Fibroblast of lung (primary cell): ENCODE measurements at places on chromosomes 1 and 21. TPM values are rescaled to one million over a fixed set of nuclear protein-coding genes. Genes with fewer than 3 reads are reported as not detected.
A peak's percentile ranks its signal among the peaks of the same experiment; 100 is the strongest.

GRCh38 chr1:218624052-218624451 lies 278.9 kb downstream of the TGFB2 start:
- no peak for DNase-seq
- no peaks in the 10 kb centered on the region for H3K27me3 ChIP-seq
- no peak overlapping the region for H3K4me3 ChIP-seq

GRCh38 chr1:153945131-153945794 lies 1.3 kb downstream of the DENND4B start:
- peaks cover 15% of the 10 kb centered on the region for H3K36me3 ChIP-seq
- DNase-seq = peak; percentile 51
- H3K4me3 ChIP-seq = peak overlapping the region; percentile 82
- H3K27me3 ChIP-seq = no peaks in the 10 kb centered on the region

DNA sequence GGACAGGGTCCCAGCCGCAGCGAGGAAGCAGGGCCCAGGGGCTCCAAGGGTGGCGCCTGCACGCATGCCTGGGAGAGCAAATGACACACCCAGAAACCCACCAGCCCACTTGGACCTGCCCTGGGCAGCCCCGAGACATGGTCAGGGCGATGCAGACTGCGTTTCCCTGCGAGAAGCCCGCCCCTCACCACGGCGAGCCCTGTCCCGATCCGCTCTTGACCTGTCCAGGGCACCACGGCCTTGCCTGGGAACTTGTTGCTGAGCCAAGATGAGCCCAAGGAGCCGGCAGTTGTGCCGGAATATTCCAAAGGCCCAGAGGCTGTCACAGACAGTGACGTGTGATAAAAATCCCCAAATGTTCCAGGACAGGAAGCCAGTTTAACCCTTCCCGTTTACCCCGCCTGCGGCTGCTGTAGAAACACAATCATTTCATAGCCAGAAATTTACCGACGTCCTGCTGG lies 78.1 kb downstream of the SIK1 start:
- no peak for DNase-seq
- no peaks in the 10 kb centered on the region for H3K27me3 ChIP-seq
- no peaks in the 10 kb centered on the region for H3K4me1 ChIP-seq
- no peak overlapping the region for H3K4me3 ChIP-seq
- no peak overlapping the region for H3K27ac ChIP-seq

DNA sequence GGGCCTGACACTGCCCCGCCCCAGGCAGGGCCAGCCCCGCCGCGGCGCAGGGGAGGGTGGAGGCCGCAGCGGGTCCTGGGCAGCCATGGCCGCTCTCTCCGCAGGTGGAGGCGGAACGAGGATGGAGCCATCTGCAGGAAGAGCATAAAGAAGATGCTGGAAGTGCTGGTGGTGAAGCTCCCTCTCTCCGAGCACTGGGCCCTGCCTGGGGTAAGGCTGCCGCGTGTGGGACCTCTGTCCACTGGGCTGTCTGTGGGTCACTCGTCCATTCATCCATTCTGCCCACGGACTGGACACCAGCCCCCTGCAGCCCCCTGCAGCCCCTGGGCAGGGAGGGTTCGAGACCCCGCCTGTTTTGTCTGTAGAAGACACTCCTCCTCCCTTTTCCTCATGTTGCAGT lies 18.4 kb upstream of the LRRC3 start:
- H3K4me3 ChIP-seq = no peak overlapping the region
- H3K27me3 ChIP-seq = no peaks in the 10 kb centered on the region
- H3K4me1 ChIP-seq = no peaks in the 10 kb centered on the region
- H3K36me3 ChIP-seq = no peaks in the 10 kb centered on the region
- no peak for DNase-seq

GRCh38 chr1:47866601-47867437 lies 130.4 kb downstream of the TRABD2B start:
- H3K36me3 ChIP-seq = no peaks in the 10 kb centered on the region
- H3K27me3 ChIP-seq = no peaks in the 10 kb centered on the region
- H3K4me1 ChIP-seq = no peaks in the 10 kb centered on the region
- DNase-seq = no peak
- H3K4me3 ChIP-seq = no peak overlapping the region
- no peak overlapping the region for H3K27ac ChIP-seq

DNA sequence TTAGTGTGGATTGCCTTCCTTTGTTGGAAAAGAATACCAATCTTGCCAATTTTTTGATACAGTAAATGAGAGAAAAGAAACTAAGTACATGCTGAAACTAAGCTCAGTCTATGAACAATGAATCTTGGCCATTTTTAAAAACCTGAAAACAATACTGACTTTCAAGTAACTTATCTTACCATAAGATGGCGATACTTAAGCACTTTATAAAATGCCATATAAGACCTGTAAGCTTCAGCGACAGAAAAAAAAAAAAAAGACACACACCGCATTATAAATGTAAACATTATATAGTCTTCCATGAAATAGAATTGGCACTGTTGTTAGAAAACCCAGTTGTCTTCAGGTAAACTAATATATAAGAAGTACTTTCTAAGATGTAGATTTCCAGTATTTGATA lies 3.0 kb downstream of the OLFM3 start:
- no peak overlapping the region for H3K27ac ChIP-seq
- H3K4me3 ChIP-seq = no peak overlapping the region
- DNase-seq = no peak
- no peaks in the 10 kb centered on the region for H3K27me3 ChIP-seq

DNA sequence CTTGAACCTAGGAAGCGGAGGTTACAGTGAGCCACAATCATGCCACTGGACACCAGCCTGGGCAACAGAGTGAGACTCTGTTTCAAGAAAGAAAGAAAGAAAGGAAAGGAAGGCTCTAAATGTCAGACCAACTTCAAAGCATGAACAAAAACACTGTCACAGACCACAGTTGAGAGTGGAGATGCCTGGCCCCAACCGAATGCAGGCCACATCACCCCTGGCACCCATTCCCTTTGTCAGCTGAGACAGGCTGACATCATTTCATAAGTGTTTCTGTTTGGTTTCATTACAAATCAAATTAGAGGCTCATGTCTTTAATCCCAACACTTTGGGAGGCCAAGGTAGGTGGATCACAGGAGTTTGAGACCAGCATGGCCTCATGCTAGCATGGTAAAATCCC lies 28.6 kb upstream of the NADK start:
- H3K36me3 ChIP-seq = peaks cover 10% of the 10 kb centered on the region
- DNase-seq = no peak
- H3K27me3 ChIP-seq = no peaks in the 10 kb centered on the region
- H3K4me3 ChIP-seq = no peak overlapping the region

DNA sequence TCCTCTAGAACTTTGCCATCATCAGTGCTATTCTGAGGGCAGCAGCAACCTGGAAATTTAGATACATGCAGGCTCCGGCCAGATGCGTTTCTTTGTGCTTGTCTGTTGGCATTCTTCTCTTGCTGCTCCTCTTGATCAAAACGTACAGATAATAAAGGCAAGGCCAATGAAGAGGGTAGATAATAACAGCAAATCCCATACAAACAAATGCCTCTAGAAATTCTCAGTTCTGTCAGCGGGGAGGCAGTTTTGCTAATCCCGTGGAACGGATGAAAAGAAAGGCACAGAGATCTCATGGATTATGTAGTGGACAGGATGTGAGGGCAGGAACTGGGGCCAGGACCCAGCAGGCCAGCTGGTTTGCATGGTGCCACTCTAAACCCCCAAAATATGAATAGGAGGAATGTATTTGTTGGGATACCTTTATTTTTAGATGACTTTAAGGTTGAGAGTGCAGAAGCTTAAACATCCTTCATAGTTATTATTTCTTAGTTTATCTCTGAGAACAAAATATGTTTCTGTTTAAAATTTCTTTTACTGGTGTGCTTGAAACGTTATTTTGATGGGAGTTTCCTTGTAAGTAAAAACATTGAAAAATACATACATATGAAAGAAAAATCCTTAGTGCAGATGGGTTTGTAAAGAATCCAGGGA lies 1.5 kb downstream of the ITSN1 start:
- H3K4me3 ChIP-seq = peak overlapping the region; percentile 88
- peak overlapping the region; percentile 69 for H3K27ac ChIP-seq
- no peaks in the 10 kb centered on the region for H3K27me3 ChIP-seq
- H3K4me1 ChIP-seq = peaks cover 3% of the 10 kb centered on the region
- no peaks in the 10 kb centered on the region for H3K36me3 ChIP-seq
- DNase-seq = peak; percentile 33

- no peak overlapping the region for H3K27ac ChIP-seq
- no peak overlapping the region for H3K4me3 ChIP-seq
- H3K36me3 ChIP-seq = no peaks in the 10 kb centered on the region
- no peaks in the 10 kb centered on the region for H3K27me3 ChIP-seq
- no peak for DNase-seq
Observed at GRCh38 chr1:147581459-147581858, 40.2 kb downstream of the BCL9 start.

GPR3 gene
- 0.17 and 0.26 TPM in 2 replicates for total RNA-seq

GRCh38 chr1:117758444-117759316 lies 152.8 kb downstream of the TENT5C start:
- peaks cover 9% of the 10 kb centered on the region for H3K4me1 ChIP-seq
- peak; percentile 84 for DNase-seq
- peak overlapping the region; percentile 15 for H3K27ac ChIP-seq
- H3K4me3 ChIP-seq = peak overlapping the region; percentile 28

THEM4 gene
- total RNA-seq = 4.6 and 6.4 TPM in 2 replicates

DNA sequence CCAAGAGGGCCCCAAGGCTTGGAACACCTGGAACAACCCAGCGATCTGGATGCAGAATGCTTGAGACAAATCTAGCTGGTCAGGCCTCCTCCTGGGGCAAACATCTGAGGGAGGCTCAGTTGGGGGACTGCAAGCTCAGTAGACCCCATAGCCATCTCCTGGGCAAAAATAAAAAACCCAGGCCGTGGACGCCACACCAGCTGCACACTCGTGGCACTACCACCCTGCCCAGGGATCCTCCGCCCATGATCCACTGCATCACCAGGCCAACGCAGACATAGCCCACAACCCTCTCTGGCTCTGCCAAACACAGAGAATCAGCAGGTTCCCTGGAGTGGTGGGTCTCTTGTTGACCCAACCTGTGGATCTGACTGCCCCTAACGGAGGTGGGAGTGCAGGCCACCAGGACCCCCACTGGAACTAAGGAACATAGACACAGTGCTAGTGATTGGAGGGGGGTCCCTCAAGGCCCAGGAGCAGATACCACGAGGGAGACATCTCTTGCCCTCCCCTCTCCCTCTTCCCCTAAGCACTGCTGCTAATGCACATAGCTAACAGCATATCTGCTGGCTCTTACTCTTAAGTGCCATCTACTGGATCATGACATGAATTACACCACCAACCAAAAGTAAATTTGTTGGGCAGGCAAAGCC lies 147.2 kb downstream of the CHD1L start:
- H3K36me3 ChIP-seq = no peaks in the 10 kb centered on the region
- H3K27ac ChIP-seq = no peak overlapping the region
- H3K27me3 ChIP-seq = no peaks in the 10 kb centered on the region
- peak; percentile 65 for DNase-seq

GRCh38 chr21:28257276-28257675 lies 735.4 kb downstream of the LTN1 start:
- no peaks in the 10 kb centered on the region for H3K27me3 ChIP-seq
- H3K4me1 ChIP-seq = peaks cover 4% of the 10 kb centered on the region
- no peak overlapping the region for H3K27ac ChIP-seq
- H3K36me3 ChIP-seq = no peaks in the 10 kb centered on the region
- no peak for DNase-seq

LDLRAP1 gene
- 6.9 and 7.3 TPM in 2 replicates for total RNA-seq

DNA sequence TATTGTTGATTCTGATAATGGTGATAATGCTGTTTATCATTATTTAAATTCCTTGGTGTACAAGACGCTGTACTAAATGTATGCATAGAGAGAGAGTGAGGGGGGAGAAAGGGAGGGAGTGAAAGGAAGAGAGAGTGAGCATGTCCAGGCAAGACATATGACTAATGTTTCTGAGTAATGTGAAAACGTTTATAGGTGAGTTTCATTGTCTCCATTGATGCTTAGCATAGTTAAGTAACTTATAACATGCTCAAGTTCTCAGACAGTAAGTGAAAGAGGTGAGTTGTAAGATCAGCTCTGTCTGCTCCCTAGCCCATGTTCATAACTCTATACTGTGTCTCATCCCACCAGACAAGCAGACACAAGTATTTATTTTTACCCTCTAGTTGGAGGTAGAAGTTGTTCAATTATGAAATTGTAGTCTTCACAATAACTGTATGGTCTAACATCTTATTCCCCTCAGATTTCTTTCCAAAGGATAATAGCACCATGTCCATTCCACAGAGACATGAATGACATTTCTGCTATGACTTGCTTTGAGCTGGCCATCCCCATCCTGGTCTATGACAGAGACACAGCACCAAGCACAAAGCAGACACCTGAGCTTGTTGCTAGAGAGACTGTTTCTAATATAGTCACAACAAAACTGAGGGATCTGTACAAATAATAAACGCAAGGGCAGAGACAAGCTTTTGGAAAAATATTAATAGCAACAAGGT lies 285.1 kb downstream of the CACNA1E start:
- no peak overlapping the region for H3K4me3 ChIP-seq
- H3K36me3 ChIP-seq = no peaks in the 10 kb centered on the region
- H3K27me3 ChIP-seq = no peaks in the 10 kb centered on the region
- DNase-seq = no peak
- H3K27ac ChIP-seq = no peak overlapping the region

PGM1 gene
- 51.4 and 66.5 TPM in 2 replicates for total RNA-seq

- H3K27me3 ChIP-seq = peaks cover 8% of the 10 kb centered on the region
- H3K4me1 ChIP-seq = no peaks in the 10 kb centered on the region
- H3K4me3 ChIP-seq = no peak overlapping the region
- no peak overlapping the region for H3K27ac ChIP-seq
- no peaks in the 10 kb centered on the region for H3K36me3 ChIP-seq
Observed at GRCh38 chr1:65704318-65704717, 88.4 kb upstream of the PDE4B start.

- peaks cover 2% of the 10 kb centered on the region for H3K36me3 ChIP-seq
- DNase-seq = no peak
- H3K4me3 ChIP-seq = peak overlapping the region; percentile 79
- peaks cover 12% of the 10 kb centered on the region for H3K4me1 ChIP-seq
Observed at GRCh38 chr1:6580593-6581409, 1.0 kb downstream of the ZBTB48 start.

DNA sequence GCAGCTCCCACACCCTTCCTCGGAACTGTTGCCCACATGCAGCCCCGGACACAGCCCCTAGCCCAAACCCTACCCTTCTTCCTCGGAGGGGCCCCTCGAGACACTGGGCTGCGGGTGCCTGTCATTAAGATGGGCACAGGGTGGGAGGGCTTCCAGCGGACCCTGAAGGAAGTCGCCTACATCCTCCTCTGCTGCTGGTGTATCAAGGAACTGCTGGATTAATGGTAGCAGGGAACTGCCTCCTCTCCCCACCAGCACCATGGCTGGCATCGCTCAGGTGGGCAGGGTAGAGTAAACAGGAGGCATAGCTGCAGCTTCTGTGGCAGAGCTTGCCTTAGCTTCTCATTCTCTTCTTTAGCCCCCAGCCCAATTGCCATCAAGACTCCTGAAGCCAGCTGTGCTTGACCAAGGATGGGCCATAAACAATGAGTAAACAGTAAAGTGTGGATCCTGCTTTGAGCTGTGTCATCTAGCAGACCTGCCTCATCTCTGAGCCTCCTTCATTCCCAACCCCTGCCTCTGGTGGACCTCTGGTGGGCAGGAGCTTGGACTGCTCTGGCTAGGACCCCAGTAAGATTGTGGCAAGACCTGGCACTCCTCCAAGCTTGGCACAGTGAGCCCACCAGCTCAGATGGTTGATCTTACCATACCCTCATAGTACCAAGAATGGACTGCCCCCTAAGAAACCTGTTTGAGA lies at the start of gene LENEP:
Gene LENEP (plus strand): TSS at position 15 of the 697 bp plus-strand sequence. CDS start 22 bp downstream, at position 37.
- no peaks in the 10 kb centered on the region for H3K4me1 ChIP-seq
- H3K4me3 ChIP-seq = no peak within 1 kb of the TSS
- H3K36me3 ChIP-seq = peaks cover under 1% of the 10 kb centered on the region
- H3K27ac ChIP-seq = peak within 1 kb of the TSS; percentile 7

KLHDC7A gene
- not detected in 2 replicates for total RNA-seq

GBP6 gene
- total RNA-seq = under 0.01 TPM in 1 of 2 replicates, not detected in the other

RHBDL2 gene
- 0.26 and 1.5 TPM in 2 replicates for total RNA-seq

LIPI gene
- total RNA-seq = not detected in 2 replicates
